ENCODE measurements at places on chromosomes 1 and 21.

GRCh38 chr1:207031632-207032264 is 808 bp downstream of the C1orf116 start:
- DNase-seq = no peak

- DNase-seq = peak; percentile 16
Observed at GRCh38 chr1:239155466-239156091, 230.8 kb upstream of the CHRM3 start.

DNA sequence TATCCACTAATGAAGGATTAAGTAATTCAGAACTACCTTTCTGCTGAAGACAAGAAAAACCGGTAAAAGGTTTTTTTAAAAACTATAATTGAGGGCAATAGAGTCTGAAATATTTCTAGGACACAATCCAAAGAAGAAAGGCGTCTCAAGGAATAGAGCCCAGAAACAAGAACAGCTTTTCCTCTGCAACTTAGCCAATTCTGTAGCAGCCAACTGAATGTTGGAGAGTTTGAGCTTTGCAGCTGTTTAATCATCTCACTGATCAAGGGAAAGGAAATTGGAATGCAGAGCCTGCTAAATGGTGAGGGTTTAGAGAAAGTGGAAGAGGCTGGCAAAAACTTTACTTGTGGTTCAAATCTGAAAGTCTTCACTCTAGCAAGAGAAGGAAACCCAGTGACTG is 818.9 kb downstream of the KCNT2 start:
- DNase-seq = no peak

- no peak for DNase-seq
Observed at GRCh38 chr1:201094832-201095231, 17.4 kb downstream of the CACNA1S start.

Data from right kidney (tissue), 9 donors.